ENCODE measurements at places on chromosomes 4 and X.

- DNase-seq = no peak
Observed at GRCh38 chrX:104684077-104684476, 118.1 kb downstream of the IL1RAPL2 start.

GRCh38 chr4:61431131-61431530, 231.0 kb downstream of the ADGRL3 start:
- no peak for DNase-seq

DNA sequence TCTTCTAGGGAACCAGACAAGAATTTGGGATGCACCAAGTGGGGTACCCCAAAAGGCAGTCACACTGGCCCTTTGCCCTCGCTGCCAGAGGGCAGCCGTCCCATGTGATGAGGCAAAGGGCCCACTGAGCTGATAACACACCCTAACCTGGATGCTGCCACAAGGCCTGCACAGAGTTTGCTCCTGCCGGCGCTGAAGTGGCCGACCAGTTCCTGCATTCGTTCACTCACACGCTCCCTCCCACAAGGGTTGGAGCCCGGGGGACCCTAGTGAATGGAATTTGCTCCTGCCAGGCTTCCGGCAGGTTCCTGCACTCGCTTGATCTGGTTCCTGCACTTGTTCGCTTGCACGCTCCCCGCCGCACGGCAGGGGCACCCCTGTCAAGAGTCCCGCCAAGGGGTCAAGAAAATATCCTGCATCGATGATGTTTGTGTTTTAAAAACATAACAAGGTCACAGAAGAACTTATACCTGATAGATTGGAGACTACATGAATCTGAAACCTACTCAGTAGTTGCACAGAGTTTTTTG, 296.4 kb upstream of the VCX start:
- DNase-seq = no peak

GRCh38 chr4:122469457-122469856, 12.9 kb upstream of the IL2 start:
- no peak for DNase-seq

- DNase-seq = no peak
Observed at GRCh38 chr4:79645942-79646341, 237.9 kb upstream of the GK2 start.

GRCh38 chr4:163171590-163171989, 4.9 kb upstream of the NAF1 start:
- no peak for DNase-seq

GRCh38 chr4:112416464-112416863, 99.5 kb downstream of the NEUROG2 start:
- no peak for DNase-seq

DNA sequence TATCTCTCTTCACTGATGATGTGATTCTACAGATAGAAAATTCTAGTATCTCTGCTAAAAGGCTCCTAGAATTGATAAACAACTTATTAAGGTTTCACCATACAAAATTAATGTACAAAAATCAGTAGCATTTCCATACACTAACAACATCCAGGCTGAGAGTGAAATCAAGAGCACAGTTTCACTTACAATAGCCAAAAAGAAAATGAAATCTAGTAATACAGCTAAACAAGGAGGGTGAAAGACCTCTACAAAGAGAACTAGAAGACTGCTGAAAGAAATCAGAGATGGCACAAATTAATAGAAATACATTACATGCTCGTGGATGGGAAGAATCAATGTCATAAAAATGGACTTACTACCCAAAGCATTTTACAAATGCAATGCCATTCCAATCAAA, 751.9 kb downstream of the FSTL5 start:
- no peak for DNase-seq

- DNase-seq = no peak
Observed at GRCh38 chr4:138307319-138307718, 65.2 kb upstream of the SLC7A11 start.

- no peak for DNase-seq
Observed at GRCh38 chr4:186134257-186134656, 29.8 kb downstream of the FAM149A start.
